G401 (cell line): ENCODE measurements at places on chromosomes 5 and 9.
A peak's percentile ranks its signal among the peaks of the same experiment; 100 is the strongest.

DNA sequence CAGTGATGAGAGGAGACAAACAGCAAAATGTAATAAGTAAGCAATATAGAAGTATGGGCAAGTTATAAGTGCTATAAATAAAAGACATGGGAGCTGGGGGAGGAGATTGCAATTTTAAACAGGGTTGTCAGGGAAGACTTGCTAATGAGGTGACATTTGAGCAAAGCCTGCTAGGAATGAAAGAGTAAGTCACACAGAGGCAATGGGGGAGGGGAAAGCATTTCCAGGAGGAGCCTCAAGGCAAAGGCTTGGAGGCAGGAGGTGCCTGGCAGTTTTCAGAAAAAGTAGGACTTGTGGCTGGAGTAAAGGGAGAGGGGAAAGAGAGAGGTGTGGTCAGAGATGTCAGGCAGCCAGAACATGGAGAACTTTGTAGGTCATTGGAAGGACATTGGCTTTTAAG is 124.4 kb upstream of the NMUR2 start:
- no peak for DNase-seq

DNA sequence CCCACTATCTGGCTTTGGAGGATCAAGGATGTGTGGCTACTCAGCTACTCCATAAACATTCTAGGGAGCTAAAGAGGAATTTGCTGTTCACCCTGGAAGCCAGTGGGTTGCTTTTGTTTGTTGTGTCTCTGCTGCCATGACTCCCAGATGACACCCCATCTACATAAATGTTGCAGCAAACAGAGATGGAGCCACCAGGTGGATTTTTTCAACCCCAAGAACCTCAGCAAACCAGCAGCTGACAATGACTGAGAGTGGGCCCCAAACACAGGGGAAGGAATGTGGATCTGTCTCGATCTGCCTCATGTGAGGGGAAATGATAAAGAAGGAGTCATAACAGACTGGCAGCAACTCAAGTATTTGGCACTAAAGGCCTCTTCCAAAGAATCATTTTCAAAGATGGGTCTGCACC is 132.7 kb upstream of the TNC start:
- DNase-seq: no peak

DNA sequence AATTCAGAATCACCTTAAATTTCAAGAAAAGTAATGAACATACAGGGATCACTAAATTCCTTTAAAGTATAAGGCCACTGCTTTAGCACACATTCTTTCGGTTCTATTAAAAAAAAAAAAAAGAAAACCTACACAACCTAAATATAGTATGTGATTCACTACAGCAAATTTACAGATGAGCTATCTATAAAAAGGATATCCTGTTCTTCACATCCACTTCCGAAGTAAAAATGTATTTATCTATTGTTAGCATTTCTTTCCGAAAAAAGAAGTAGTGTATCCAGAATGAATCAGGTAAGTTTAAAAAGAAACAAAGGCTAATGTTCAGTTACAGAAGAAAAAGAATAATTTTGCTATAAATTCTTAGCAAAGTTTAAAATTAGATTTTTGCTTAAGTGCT is 70.2 kb downstream of the ECPAS start:
- DNase-seq: no peak

DNA sequence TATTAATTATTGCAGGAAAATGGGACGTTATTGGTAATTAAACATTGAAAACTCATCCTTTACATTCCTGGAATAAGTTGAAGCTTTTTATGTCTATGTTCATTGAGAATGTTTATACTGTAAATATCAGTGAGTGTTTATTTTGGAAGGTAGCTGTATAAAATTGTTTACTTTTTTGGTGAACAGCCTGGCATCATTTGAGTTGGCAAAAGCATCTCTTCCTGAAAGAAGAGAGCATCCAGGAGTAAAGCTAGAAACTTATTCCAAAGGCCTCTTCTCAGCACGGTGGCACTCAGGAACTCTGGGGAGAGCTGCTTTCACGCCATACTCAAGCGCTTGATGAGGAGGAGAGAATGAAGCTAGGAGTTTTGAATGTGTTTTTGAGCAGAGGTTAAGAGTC is 79.9 kb downstream of the GAPVD1 start:
- DNase-seq: no peak

- no peak for DNase-seq
Observed at GRCh38 chr9:126293522-126293889, 33.1 kb upstream of the MVB12B start.

DNA sequence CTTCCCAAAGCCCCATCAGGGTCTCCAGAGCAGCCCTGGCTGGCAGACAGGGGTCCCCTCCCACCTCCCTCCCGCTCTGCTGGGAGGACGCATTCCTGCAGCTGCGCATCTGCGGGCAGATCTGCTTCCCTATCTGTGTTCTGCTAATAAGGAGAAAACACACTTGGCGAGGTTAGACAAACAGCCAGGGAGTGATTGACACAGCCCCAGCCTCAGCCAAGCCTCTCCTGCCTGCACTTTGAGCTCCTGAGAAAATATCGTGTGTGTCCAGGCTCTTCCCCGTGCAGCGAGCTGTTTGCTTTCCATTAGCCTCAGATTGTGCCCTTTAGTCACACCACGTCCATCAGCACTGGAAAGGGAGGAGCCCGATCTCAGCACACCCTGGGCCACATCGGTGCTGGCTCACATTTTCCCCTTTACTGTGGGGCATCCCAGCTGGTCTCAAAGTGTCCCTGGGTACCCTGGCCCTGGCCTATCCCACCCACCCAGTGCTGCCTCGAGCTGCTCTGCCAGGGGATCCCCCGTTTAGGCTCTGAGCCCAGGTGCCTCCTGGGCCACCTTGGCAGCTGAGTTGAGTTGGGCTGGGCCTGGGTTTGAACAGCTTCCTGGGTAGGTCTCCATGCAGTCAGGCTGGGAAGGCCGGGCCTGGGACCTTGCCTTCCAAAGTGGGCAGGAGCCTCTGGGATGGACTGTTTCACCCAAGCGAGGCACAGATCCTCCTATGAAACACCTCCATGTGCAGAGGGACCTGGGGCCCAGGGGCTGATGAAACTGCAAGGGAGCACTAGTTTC is 61.1 kb downstream of the BARX1 start:
- DNase-seq: no peak

DNA sequence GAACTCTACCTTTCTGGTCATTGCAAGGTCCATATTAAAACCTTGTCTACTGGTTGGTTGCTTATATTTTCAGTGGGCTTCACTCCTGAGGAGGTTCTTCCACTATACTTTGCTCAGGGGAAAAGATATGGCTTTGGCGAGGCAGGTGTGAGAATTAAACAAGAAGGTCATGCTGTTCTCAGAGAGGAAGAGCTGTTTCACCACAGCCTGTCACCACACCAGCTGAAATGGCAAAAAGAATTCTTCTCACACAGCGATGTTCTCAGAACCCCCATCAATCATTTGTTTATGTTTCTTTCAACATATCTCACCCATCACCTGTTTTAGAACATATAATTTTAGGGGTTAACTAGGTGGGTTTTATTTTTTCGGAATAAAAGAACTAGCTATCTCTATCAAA is 38.6 kb downstream of the CAPSL start:
- DNase-seq: no peak

DNA sequence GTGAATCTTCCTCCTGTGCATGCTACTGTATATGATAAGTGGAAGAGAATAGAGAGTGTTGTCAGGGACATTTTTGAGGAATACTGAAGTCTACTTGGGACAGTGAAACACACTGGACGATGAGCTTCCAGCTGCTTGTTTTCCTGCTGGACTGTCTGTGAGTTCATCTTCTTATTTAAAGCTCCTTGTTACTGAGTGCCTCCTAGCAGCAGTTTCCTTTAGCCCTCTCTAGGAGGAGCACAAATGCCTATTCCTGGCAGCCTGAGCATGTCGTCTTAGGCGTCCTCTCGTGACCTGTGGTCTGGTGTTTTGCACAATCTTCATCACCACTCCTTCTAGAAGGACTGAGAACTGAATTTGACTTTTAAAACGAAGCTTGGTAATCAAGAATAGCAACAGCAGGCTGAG is 43.8 kb downstream of the ANKRD33B start:
- no peak for DNase-seq

- DNase-seq: peak; percentile 51
Observed at GRCh38 chr9:15416880-15417279, 5.8 kb upstream of the SNAPC3 start.

DNA sequence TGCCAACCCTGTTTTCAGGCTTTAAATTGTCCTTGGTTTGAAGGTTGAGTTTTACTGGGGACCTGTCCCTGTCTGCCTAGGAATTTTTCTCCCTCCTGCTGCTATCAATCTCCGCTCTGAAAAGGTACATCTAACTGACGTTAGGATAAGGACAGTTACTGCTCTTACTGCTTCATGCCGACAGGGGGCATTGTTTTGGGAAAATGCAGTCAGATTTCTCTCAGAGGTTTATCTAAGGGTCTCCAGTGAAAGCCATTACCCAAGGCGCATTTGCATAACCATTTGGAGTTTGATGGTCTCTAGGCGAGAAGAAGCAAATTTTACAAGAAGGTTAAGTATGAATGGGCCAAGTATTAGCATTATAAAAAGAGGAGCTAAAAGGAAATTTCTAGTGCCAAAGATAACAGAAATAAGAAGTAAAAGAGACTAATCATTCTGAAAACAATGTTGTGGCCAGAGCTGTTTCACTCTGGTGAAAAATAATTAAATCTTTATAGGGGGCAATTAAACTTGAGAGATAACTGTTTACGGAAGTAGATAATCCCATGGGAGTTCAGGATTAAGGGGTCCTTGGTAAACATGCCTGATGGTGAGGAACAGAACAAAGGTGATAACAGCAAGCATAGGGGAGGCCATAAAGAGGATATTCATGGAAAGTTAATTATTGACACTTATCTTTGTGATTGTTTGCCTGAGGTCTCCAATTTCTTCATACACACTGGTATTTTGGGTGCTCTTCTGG is 605.0 kb downstream of the MTRR start:
- DNase-seq: no peak

GRCh38 chr9:95552814-95553546 is 36.2 kb upstream of the PTCH1 start:
- peak; percentile 24 for DNase-seq

GRCh38 chr9:133023117-133023890 is 7.5 kb upstream of the GTF3C5 start:
- DNase-seq: no peak

DNA sequence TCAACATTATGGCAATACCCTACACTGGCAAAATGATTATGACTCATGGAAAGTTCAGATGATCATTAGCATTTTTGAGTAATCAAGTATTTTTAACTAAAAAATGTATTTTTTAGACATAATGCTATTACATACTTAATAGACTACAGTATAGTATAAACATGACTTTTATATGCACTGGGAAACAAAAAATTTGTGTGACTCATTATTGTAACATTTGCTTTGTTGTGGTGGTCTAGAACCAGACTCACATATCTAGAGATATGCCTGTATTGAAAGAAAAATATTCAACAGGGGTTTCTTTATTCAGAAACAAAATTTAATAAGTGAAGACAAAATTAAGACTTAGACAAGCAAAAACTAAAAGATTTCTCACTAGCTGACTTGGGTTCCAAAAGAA is 385.3 kb upstream of the RIOK2 start:
- DNase-seq: no peak

GRCh38 chr5:169906745-169907649 is 73.3 kb downstream of the INSYN2B start:
- no peak for DNase-seq

GRCh38 chr5:79183011-79183410 is 52.9 kb upstream of the JMY start:
- no peak for DNase-seq

GRCh38 chr5:156920042-156920860 is 42.8 kb downstream of the TIMD4 start:
- DNase-seq: no peak

GRCh38 chr5:52831786-52832511 is 44.2 kb downstream of the ITGA1 start:
- DNase-seq: no peak

DNA sequence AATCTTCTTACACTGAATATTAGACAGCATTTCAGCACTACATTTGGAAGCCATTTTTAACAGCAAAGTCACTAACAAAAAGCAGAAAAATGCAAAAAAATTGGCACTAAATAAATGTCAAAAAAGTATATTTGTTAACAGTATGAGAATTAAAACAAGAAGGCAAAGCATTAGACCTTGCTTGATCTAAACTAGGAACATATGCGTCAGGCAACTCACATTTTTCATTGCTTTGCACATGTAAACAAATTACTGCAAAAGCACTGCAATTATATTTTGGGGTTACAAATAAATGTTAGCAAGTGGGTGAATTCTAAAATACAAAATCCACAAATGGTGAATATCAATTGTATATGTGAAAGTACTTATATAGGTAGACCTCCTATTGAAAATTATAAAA is 49.0 kb upstream of the RAPGEF6 start:
- DNase-seq: no peak

DNA sequence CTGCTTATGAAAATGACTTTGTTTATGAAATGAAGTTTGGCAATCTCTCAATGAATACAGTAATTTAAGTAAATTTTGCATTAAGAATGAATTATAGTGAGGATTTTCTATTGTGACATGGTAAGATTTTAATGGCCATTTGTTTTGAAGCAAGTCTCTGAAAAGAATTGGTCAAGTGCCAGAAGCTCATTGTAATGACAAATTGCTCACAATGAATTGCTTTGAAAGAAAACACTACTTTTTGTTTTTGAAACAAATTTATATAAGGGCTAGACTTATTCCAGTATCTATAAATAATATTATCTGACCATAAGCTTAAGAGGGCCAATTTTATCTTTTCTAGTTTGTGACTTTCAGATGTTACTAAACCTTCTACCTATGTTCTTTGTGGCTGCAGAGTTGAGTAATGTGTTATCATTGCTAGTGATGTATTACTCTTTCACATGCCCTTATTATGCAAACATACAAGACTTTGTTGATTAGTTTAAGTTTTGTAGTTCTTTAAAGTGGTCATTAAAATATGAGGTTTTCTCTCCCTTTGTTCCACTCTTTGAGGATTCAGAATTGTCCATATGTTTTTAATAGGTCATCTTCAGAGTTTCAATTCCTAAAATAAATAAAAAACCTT is 93.0 kb upstream of the ZNF608 start:
- no peak for DNase-seq

DNA sequence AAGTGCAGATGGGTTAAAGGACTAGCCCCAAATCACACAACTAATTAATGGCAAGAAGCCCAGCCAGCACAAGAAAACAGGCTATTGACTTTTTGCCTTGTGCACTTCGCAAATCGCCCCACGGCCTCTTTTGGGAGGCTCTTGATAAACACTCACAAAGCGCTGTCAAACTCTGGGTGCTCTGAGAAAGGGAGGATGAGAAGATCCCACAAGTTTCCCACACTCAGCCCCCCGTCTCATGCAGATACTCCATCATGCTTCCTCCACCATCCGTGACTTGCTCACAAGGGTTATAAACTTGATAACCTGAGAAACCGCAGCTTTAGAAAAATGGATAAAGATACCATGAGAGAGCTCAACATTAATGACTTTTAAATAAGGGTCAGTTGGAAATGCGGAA is 219.7 kb downstream of the EBF1 start:
- DNase-seq: no peak

DNA sequence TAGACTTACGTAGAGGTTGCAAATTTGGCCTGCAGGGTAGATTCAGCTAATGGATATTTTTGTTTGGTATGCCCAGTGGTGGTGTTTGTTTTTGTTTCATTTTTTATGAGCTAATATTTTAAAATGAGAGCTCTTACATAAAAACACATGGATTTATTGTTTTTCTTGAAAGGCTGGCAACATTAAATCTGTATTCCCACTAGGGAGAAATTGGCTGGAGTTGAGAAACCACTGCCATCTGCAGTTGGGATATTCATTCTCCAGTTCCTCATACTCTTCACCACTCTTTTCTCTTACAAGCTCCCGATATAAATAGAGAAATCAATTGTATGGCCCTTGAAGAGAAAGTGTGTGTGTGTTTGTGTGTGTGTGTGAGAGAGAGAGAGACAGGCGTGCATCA is 143.3 kb downstream of the ALDH1A1 start:
- no peak for DNase-seq
